ENCODE measurements at places on chromosomes 4 and X.

DNA sequence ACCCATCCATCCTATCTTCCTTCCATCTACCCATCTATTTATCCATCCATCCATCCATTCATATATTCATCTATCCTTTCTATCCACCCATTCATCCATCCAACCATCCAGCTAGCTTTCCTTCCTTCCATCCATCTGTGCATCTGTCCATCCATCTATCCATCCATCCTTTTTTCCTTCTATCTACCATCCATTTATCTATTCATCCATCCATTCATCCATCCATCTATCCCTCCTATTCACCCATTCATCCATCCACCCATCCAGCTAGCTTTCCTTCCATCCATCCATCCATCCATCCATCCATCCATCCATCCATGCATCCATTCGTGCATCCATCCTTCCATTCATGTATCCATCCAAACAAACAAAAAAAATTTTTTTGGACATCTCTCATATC lies 118.8 kb downstream of the PSAPL1 start:
- DNase-seq = no peak

GRCh38 chrX:151393514-151393913 lies 3.5 kb upstream of the VMA21 start:
- DNase-seq = peak; percentile 29

GRCh38 chrX:9710332-9710731 lies 55.3 kb downstream of the GPR143 start:
- DNase-seq = no peak

DNA sequence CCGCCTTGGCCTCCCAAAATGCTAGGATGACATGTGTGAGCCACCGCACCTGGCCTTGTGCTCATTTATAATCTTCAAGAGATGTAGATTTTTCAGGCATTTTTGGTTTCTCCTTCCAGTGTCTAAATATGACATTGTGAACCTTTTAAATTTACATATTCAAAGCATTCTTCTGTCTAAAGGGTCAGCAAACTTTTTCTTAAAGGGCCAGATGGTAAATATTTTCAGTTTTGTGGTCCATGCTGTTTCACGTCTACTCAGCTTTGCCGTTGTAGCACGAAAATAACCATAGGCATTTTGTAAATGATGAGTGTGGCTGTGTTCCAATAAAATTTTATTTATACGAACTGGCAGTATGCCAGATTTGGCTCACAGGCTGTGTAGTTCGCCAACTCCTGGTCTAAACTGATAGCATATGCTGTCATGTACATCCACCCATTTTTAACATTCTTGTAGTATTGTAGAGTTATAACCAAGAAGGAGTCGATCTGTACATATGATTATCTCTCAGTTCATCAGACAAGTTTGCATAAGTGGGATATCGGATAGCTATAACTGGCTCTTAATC lies 12.7 kb upstream of the GCNA start:
- DNase-seq = no peak

DNA sequence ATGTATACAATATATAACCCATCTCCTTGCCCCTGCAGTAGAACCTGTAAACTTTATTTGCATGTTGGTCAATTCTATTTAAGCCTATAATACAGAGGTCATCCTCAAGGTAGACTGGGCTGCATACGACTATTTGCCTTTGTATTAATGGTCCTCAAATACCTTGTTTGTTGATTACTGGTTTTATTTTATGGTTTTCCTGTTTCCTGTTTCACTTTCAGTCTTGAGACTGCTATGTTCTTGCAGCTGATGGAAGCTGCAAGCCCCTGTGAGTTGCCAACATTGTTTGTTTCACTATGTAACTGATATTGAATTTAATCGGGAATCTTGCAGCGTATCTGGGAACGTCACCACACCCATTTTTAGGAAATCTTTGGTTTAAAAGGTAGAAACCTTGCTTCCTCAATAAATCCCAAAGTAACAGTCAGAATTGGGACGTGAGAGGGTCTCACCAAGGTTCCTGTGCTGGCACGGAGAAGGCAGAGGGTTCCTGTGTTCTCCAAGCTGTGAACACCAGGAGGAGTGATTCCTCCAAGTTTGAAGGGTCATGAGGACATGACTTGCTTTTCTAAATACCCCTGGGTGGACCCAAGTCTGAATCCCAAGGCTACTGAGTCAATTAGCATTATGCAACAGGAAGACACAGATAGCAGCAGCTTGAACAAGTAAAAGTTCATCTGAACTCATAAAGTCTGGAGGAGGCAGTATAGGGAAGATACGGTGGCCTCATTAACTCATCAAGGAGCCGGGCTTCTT lies 110.6 kb upstream of the PNPLA4 start:
- DNase-seq = no peak

GRCh38 chr4:1179089-1179441 lies 6.7 kb upstream of the SPON2 start:
- no peak for DNase-seq

DNA sequence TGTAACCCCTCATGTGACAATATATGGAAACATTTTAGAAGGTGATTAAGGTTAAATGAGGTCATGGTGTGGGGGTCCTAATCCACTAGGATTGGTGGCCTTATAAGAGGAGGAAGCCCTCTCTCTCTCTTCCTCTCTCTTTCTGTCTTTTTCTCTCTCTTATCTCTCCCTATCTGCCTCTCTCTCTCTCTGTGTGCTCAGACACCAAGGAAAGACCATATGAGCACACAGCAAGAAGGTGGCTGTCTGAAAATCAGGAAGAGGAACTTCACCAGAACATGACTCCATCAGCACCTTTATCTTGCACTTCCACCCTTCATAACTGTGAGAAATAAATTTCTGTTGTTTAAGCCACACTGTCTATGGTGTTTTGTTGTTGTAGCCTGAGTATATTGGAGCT lies 1472.2 kb downstream of the PCDH7 start:
- DNase-seq = no peak

DNA sequence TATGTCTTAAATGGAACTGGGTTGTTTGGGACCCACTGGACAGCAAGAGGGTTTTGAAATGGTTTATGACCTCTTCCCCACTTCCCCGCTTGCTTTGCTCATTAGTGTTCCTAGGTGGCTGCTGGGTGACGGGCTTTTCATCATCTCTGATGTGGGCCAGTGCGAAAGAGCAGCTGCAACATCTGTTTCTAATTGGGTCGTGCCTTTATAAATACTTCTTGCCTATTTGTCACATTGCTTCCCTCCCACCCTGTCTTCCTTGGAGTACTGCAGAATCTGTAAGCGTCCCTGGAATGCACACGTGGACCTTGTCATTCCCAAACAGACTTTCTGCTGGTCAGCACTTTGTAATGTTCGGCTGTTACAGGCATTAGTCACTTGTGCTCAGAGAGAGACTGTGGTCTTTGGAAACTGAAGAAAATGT lies 35.2 kb downstream of the SEPTIN11 start:
- no peak for DNase-seq

DNA sequence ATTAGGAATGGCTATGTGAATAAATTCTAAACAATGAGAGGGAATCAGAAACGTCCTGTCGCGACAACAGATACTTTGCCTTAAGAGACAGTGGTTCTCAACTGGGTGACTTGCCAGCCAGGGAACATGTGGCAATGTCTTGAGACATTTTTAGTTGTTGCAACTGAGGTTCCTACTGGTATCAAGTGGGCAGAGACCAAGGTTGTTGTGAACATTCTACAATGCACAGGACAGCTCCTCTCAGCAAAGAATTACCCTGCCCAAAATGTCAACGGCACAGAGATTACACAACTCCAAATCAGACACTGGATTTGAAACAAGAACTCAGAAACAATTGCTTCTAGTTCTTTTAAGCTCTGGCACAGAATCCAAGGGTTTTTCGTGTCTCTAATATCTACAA lies 128.6 kb downstream of the ARHGAP6 start:
- no peak for DNase-seq

DNA sequence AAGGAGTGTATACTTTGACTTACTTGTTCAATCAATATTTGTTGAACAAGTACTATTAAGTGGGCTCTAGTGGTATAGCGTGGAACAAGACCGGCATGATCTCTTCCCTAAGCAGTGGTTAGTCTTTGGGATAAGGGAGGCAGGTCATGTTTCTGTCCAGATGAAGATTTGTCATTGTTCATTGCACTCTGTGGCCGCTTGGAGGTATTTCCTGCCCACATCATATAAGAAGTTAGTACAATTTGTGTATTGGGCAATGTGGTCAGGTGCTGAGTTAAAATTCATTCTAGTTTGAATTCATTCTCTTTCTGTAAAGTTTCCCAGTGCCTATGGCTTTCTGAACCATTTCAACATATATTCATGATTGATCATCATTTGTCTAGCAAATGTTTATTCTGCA lies 101.1 kb upstream of the SHISA3 start:
- DNase-seq = no peak

DNA sequence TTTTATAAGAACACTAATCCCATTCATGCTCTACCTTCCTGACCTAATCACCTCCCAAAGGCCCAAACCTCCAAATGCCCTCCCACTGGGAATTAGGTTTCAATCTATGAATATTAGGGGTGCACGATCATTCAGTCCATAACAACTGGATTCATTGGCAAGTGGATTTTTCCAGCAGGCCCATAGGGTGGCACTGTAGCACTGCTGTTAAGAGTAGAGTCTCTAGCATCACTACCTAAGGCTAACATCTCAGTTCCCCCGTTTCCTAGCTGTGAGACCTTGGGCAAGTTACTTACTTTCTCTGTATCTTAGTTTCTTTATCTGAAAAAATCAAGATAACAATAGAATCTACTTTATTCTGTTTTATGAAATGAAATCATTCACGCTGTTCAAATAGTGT lies 315.8 kb downstream of the STIM2 start:
- no peak for DNase-seq

- DNase-seq = no peak
These were observed 15.9 kb downstream of the PCGF3 start for GRCh38 chr4:721261-722168.

- no peak for DNase-seq
These were observed 211.8 kb downstream of the DTHD1 start for GRCh38 chr4:36493251-36493650.

GRCh38 chrX:4935846-4936245 lies 1222.4 kb upstream of the PRKX start:
- DNase-seq = no peak

DNA sequence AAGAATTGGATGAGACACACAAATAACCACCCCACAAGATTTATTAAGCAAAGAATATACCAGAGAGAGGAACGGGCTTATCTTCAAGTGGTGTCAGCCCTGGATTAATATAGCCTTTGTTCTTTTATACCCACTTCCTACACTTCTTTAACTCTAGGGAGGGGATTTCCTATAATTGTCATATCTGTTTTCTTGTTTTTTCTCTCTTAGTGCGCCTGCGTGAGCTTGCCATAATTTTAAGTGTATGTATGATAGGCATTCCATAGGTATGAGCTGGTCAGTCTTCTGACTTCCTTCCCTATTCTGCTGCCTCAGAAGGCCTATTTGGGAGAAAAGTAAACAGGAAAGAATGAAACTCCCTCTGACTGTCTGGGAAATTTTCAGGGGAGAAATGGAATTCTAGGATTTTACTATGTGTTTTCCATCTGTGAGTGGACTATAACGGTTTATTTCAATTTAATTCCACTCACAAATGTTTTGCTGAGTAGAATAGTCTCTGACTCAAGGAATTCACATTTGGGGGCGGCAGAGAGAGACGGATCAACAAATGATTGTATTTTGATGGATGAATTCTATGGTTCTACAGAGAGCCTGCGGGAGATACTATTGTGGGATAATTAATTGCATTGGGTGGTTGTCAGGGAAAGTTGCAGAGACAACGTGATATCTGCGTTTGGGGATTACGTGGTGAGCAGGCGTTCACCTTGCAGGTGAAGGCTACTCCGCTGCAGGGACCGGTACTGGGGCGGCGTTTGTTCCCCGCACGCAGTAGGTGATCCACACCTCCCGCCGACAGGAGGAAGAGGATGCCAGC lies 626 bp upstream of the CEP135 start:
- peak; percentile 40 for DNase-seq

GRCh38 chrX:48002319-48002718 lies 1.5 kb downstream of the ZNF182 start:
- DNase-seq = no peak

- DNase-seq = no peak
These were observed 20.6 kb upstream of the SOX3 start for GRCh38 chrX:140525448-140525847.

- DNase-seq = no peak
These were observed 56.4 kb downstream of the CXorf58 start for GRCh38 chrX:23964191-23964590.

DNA sequence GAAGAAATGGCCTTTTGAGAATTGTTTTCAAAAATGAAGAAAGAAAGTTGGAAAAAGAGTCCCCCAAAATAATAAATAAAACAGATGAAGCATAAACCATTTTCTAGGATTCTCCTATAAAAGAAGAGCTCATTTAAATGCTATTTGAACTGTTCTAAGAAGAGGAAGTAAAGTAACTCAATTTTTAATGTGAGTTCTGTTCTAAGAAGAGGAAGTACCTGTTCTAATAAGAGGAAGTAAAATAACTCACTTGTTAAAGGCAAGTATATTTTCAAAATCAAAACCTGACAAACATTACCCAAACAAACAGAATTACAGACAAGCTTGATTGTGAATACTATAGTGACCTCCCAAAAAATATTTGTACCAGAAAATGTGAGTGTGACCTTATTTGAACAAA lies 1326.3 kb downstream of the C4orf33 start:
- DNase-seq = no peak

- no peak for DNase-seq
These were observed 126.1 kb downstream of the MGST2 start for GRCh38 chr4:139791681-139792080.

- no peak for DNase-seq
These were observed 991.0 kb downstream of the ARAP2 start for GRCh38 chr4:35253331-35253730.

- no peak for DNase-seq
These were observed 3.3 kb downstream of the COL4A5 start for GRCh38 chrX:108442901-108443464.

- DNase-seq = no peak
These were observed 100.7 kb downstream of the SPRY1 start for GRCh38 chr4:123497340-123497739.

DNA sequence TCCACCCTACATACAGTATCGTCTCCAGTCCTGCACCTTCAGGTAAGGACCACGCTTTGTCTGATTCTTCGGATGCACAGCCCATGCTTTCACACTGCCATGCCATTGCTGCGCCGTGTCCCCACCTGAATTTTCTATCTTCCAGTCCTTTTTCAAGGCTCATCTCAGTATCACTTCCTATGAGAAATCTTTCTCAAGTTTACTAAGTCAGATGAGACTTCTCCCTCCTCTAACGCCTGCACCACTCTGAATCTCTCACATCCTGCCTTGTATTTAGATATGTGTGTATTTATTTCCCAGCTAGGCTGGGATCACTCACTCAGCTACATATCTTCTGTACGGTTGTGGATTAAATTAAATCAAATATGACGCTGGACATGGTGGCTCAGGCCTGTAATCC lies 116.8 kb downstream of the SMIM20 start:
- peak; percentile 30 for DNase-seq

DNA sequence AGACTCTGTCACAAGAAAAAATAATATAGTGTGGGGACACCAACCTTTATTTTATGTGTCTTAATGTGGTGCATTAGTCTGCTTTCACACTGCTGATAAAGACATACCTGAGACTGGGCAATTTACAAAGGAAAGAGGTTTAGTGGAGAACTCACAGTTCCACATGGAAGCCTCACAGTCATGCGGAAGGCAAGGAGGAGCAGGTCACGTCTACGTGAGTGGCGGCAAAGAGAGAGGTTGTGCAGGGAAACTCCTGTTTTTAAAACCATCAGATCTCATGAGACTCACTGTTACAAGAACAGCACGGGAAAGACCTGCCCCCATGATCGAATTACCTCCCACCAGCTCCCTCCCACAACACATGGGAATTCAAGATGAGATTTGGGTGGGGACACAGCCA lies 130.2 kb downstream of the AFF1 start:
- no peak for DNase-seq

All from activated T-cell treated with anti-CD3 and anti-CD28 coated beads, Interleukin-2, amount 50 U/mL, for 48 hours (primary cell).